Fibroblast of villous mesenchyme (primary cell): ENCODE measurements at places on chromosomes 2 and 18. TPM values are rescaled to one million over a fixed set of nuclear protein-coding genes. Genes with fewer than 3 reads are reported as not detected.

- no peak for DNase-seq
These were observed 377.4 kb downstream of the SETBP1 start for GRCh38 chr18:45057955-45058600.

DNA sequence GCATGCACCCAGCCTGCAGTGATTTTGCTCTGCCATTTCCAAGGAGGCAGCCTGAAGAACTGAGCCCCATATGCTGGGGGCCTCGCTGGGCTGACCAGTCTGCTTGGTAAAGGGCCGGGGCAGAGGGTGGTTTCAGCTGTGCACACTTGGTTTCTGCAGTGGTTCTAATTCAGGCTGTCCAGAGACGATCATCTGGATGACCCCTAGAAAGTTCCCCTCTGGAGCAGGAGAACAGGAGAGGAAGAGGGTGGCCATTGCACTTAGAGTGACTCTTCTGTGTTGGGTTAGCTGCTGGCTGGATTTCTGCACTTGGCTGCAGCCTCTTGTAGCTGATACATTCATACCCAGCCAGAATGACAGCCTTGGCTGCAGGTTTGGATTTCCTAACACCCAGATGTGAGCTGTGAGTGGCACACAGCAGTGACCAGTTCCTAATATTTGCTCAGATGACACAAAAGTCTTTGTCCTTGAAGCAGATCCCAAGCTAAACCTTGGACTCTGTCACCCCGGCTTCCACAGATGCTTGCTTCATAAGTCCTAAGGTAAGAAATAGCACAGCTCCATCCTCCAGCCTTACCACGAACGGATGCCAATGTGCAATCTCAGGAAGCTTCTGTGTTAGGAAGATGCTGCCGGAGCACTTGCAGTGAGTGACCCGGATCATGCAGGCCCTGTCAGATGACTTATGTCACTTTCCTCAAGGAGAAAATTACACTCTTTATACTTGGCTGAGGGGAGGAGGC, 105.6 kb downstream of the HNRNPLL start:
- no peak for DNase-seq

DNA sequence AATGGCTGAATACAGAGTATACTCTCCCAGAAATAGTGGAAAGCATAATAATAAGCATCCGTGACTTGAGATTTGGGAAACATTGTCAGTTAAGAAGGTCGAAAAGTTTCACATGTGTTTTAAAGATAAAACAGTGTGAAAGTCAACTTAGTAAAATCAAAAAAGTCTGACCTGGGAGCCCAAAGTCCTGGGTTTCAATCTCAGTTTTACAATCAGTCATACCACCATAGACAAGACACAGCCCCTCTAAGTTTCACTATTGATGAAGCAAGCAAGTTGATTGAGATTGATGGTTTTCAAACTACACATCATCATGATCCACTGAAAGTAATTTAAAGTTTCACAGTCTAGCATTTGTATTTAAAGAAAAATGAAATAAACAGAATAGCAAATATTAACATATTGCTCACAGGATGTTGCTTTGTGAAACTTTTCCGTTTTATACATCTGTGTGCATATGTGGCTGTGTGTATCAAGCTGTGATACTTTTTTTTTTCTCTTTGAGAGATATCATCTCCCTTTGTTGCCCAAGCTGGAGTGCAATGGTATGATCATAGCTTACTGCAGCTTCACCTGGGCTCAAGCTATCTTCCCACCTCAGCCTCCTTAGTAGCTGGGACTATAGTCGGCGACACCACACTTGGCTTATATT, 71.1 kb downstream of the PIK3C3 start:
- no peak for DNase-seq

DNA sequence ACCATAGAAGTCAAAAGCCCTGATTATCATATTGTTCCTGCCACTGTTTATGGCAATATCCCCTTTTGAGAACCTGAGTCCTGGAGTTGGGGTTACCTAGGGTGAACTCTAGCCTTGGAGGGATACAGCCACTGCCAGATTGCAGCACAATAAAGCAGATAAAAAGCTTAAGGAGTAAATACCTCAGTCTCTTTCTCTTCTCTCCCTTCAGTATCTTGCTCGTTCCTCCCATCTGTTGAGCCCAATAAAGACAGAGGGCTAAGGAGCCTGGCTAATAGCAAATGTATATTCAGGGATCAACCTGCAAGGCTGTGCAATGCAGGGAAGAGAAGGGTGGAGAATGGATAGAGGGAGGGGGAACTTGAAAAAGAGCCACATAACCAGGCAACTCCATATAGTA, 8.0 kb upstream of the DPP4 start:
- DNase-seq, result peak; percentile 60

GRCh38 chr2:211611061-211611518, 927.5 kb downstream of the ERBB4 start:
- peak; percentile 4 for DNase-seq

GRCh38 chr2:240998995-240999791, 775 bp downstream of the SNED1 start:
- DNase-seq, result no peak

DNA sequence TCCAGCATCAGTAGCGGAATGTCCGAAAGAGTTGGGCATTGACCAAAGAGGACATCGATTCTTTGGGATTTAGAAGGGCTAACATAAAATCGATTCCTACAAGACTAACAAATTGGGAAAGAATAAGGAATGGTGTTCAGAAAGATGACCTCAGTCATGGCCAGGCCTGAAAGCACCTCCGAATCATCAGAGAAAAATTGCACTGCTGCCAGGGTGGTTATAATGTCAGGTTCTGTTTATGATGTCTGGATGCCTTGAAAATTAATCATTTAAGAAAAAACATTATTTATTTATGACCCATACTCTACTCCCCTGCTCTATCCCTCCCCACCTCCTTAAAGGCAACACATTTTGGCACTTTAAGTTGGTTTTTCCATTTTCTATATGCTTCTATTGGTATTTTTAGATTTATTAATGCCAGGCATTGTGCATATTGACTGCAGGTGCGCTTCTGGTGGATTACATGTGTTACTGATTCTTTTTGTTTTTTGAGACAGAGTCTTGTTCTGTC, 104.7 kb downstream of the MYCN start:
- DNase-seq, result no peak

DNA sequence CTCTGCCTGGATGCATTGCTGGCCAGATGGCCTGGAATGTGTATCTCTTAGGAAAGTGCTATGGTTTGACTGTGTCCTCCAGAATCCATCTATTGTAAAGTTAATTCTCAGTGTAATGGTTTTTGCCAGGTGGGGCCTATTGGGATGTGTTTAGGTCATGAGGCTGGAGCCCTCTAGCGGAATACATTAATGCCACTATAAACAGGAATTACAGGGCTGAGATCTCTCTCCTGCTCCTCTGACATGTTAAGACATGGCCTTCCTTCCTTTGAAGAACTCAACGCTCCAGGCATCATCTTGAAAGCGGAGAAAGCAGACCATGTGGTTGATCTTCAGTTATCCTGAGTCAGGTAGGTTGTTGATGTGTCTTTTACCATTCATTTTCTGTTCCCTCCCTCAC, 276.4 kb downstream of the RPIA start:
- no peak for DNase-seq

- DNase-seq, result peak; percentile 50
These were observed 49.7 kb upstream of the CD28 start for GRCh38 chr2:203656522-203657287.

- peak; percentile 11 for DNase-seq
These were observed 65.1 kb downstream of the SIGLEC15 start for GRCh38 chr18:45890606-45891005.

- no peak for DNase-seq
These were observed 520.1 kb upstream of the PKDCC start for GRCh38 chr2:41527525-41528323.

DNA sequence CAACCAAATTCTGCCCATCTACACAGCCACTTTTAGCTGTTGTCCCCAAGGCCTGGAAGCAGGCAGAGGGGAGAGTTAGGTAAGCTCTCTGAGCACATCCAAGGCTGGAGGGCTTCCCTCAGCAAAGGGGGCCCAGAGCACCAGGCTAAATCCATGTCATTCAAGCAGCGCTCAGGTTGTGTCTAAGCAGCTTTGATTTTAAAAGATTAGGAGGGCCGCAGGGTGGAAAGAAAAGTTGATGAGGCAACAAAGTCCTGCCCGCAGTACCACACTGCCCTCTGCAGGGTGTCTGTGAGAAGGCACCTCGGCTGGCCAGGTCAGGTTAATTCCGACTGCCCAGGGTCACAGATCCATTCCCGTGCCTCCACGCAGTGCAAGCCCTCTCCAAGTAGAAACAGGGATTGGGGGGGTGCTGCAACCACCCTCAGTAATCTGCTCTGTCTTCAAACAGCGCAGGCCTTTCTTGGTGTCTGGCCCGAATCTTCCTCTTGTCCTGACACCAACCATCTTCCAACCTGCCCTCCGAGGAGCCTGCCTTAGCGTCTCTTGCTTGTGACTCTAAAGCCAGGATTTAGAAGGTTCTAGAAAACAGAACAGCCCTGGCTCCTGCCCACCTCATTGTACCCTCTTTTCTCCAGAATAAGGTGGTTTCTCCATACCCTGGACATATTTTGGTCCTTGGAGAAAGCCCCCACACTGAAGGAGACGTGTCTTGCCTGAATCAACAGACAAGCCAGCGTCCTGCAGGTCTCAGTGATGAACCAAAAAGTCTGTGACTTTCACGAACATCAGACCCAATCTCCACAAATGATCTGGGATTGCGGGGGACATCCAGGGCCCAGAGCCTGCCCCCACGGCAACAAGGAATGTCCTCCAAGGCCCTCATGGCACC, 289.2 kb downstream of the TNS1 start:
- DNase-seq, result peak; percentile 73

DNA sequence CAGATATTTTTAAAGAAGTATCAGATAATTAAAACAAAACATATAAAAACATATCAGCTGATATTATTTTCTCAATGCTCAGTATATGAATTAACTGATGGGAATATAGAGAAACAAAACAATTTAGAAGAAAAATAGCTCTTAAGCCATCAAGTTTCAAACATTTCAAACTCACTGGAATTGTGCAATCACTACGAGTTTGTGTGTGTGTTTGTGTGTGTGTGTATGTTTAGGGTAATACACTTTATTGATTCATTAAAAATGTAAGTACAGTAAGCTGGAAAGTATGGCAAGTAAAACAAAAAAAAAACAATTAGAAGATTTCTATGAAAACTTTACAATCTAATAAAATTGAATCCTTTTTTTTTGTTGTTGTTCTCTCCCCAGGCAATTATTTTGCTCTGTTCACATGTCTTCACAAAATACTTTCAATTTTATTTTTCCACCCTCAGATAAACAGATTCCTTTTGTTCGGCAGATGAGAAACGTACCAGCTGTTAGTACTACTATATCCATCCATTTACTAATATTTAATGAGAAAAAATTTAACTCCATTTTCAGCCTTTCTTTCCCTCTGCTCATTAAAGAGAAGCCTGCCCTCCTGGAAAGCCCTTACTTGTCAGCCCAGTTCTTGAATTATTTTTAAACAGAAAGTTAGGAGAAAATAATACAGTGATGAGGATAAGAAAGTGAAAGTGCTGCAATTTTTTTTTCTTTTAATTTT, 87.6 kb downstream of the SLC8A1 start:
- DNase-seq, result peak; percentile 57

GRCh38 chr2:180505203-180505602, 475.2 kb upstream of the UBE2E3 start:
- DNase-seq, result peak; percentile 22

- no peak for DNase-seq
These were observed 36.0 kb downstream of the CHN1 start for GRCh38 chr2:174969091-174969734.

DNA sequence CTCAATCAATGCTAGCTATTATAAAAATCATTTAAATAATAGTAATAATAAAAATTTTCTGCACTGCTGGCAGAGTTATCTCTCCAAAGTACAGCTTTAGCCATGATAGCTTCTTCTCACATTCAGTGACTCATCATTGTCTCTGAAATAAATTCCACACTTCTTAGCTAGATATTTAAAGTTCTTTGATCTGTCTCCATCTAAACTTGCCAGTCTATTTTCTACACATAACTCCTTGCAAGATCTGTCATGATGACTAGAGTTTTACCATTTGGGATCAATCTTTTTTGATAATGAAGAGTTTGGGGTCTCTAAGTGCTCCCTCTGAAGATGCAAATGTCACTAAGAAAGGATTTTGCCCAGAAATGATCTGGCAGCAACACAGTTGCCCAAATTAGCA, 155.4 kb upstream of the LHCGR start:
- DNase-seq, result no peak

The LINC00305 gene
- total RNA-seq, result not detected in 2 replicates

The OR6B2 gene
- not detected in 2 replicates for total RNA-seq

The TFPI gene
- 110 and 126 TPM in 2 replicates for total RNA-seq

The ROCK2 gene
- total RNA-seq, result 45.1 and 54.0 TPM in 2 replicates
